Pancreas (tissue), 10 donors: ENCODE measurements at places on chromosomes 4 and X. TPM values are rescaled to one million over a fixed set of nuclear protein-coding genes. Genes with fewer than 3 reads are reported as not detected.

UGT2B17 gene
- total RNA-seq = 1.1 TPM

GLOD5 gene
- total RNA-seq = not detected

- DNase-seq = peak; percentile 66
Observed at GRCh38 chrX:153766098-153766817, 2.2 kb downstream of the PLXNB3 start.

GRCh38 chr4:183416879-183417755, 27.3 kb upstream of the CDKN2AIP start:
- DNase-seq = no peak

DNA sequence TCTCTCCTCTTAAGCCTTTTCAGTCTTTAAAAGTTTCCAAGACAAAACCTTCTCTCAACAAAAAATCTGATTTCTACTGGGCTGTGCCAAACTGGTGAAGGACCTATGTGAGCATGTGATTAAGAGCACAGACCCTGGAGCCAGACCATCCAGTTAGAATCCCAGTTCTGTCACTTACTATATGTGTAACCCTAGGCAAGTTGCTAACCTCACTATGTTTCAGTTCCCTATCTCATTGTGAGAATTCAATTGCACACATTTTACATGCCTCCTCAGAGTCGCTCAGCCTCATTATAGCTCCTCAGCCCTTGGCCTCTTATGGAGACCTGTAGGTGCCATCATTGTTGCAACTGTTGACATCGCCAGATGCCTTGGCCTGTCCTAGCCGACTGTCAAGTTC, 54.1 kb upstream of the VEGFD start:
- no peak for DNase-seq

GRCh38 chr4:73831569-73831968, 4.9 kb upstream of the CXCL6 start:
- no peak for DNase-seq

DNA sequence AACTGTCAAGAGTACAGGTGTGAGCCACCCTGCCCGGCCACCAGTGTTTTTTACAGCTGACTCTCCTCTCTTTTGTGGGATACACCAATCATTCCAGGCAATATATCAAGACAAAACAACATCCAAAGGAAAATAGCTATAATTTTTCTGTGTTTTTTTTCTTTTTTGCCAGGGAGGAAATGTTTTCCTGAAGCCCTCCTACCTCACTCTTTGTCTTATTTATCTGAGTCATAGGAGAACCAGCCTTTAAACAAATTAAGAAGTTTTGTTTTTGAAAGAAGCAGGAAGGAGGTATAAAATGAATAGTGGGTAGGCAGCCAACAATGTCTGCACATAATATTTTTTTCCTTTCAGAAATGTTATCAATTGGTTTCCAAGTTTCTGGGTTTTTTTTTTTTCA, 493.9 kb downstream of the CCSER1 start:
- no peak for DNase-seq
